ENCODE measurements at places on chromosomes 2 and 18.
A peak's percentile ranks its signal among the peaks of the same experiment; 100 is the strongest.

DNA sequence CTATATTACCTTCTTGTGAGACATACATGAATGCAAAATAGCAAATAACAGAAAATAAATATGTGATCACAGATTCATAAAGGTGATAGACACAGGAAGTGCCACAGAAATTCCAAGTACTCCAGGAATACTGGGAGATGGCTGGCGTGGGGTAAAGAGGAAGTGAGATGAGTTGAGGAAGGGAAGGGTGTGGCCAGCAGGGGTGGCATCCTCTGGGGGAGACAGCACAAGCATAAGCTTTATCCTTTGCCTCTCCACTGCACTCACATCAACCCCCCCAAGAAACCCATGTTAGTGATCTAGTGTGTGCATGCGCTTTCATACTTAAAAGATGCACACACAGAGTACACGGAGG, 94.8 kb upstream of the B3GNT7 start:
- DNase-seq: no peak

DNA sequence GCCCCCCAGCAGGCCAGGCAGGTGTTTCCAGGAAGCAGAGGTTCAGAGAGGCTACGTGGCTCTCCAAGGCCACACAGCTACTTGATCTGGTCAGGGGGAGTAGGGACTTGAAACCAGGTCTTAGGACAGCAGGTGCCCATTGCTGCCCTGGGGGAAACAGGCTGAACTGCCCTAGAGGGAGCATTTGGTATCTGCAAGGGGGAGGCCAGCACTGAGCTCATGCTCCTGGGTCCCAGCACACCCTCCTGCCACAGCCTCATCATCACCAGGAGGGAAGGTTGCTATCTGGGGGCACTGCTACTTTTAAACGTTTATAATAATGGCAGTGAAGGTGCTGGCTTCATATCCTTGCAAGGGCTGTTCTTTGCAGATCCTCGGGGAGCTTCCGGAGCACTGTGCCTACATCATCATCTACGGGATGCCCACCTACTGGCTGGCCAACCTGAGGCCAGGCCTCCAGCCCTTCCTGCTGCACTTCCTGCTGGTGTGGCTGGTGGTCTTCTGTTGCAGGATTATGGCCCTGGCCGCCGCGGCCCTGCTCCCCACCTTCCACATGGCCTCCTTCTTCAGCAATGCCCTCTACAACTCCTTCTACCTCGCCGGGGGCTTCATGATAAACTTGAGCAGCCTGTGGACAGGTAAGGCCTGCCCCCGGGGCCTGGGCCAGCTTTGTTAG, 36.1 kb downstream of the ABCG8 start:
- no peak for DNase-seq

DNA sequence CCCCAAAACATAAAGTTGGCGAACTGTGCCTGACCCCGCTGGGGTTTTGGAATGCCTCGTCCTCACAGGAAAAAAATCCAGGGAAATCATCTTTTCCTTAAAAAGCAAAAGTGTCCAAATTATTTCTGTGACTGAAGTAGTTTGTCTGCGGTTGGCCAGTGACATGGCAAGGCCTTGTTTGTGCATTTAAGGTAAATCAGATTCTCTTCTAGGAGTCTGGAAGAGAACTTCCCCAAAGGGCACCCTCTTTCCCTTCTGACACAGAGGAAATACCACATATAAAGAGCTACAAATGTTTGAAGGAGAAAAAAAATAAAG, 737 bp upstream of the CYB5A start:
- DNase-seq: no peak

DNA sequence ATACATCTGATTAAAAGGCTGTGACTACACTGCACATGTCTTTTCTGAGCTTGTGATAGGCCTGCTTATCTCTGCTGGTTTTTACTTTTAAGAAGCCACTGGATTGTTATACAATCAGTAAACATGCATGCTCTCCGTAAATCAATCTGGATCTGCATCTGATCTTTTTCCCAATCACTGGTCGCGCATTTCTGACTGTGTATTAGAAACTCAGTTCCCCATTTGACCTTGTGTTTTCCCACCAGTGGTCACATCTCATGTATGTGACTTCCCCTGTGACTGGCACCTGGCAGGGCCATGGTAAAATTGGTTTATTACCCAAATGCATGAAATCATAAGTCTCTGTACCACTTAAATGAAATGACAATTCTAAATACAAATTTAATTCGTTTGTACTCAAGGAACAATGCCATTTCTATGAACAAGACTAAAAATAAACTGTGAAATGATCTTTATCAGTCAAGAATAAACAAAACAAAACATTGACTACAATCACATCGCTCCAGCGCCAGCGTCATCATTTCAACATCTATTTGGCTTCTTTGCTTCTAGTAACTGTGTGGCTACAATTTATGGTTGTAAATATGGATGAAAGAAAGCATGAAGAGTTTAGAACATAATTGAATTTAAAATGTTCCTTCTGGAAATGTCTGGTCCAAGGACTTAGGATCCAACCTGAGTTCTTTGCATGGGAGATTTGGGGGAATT, 396.6 kb upstream of the TRIB2 start:
- DNase-seq: no peak

DNA sequence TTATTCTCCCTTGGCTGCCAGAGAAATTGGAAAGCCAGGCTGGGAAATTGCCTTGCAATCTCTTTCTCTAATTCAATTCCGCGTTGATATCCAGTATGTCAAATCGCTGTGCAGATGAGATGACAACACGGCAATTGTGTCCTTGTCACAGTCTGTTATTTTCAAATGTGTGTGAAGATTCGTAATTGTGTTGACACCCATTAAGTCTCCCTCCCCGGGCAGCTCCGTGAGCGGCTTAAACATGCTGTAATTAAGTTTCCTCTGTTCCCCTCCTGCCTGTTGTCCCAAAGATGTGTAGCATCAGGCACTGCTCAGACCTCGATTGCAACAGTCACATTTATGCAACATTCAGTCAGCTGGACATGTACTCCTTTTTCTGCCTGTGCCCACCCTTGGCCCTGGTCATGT, 209.5 kb downstream of the LPIN1 start:
- peak; percentile 51 for DNase-seq

DNA sequence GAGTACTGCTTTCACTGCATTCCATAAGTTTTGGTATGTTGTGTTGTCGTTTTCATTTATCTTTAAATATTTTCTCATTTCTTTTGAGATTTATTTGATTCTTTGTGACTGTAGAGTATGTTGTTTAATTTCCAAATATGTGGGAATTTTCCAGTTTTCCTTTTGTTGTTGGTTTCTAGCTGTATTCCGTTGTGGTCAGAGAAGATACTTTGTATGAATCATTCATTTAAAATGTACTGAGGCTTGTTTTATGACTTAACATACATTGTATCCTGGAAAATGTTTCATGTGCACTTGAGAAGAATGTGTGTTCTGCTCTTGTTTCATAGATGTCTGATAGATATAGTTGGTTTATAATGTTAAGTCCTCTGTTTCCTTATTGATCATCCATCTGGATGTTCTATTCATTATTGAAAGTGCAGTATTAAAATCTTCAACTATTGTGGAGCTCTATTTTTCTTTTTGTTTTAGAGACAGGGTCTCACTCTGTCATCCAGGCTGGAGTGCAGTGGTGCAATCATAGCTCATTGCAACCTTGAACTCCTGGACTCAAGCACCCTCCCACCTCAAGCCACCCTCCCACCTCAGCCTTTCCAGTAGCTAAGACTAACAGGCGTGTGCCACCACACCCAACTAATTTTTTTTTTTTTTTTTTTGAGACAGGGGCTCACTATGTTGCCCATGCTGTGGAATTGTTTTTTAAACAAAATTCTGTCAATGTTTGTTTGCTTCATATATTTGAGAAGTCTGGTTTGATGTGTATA, 96.8 kb downstream of the TAF4B start:
- no peak for DNase-seq

GRCh38 chr18:42635378-42636048, 480.0 kb downstream of the RIT2 start:
- no peak for DNase-seq

GRCh38 chr2:85438201-85439024, 19.9 kb downstream of the SH2D6 start:
- DNase-seq: no peak

- DNase-seq: no peak
Measured at GRCh38 chr18:21289827-21290226, 47.8 kb downstream of the GREB1L start.

DNA sequence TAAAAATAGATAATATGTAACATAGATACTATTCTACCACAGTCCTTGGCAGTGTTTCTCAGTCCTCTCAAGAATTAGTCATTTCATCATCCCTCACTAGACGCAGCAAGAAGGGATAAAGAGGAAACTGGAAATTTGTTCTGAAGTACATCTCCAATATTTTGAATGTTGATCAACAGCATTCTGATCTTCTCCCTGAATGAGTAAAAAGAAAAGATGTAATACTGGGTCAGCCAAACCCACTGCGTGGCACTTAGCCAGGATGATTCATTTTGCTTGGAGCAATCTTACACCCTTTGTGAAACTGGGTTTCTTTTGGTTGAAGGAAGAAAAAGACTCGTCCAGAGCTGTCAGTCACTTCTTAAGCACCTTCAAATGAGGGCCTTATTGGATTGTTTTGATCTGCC, 54.1 kb downstream of the TAF1B start:
- peak; percentile 96 for DNase-seq

DNA sequence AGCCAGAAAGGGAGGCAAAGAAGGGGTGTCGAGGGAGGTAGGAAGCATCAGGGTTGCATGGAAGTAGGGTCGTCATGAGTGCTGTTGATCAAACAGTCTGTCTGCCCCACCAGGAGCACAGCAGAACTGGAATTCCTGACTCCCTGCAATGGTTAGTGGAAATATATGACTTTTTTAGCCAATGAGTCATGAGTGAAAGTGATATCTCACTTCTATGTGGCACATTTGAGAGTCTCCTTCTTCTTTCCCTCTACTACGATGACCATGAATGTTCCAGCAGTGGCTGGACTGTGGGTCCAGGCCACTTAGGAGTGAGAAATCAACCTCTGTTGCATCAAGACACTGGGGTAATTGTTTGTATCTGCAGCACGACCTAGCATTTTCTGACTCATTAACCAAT, 199.5 kb downstream of the TTC32 start:
- DNase-seq: no peak

DNA sequence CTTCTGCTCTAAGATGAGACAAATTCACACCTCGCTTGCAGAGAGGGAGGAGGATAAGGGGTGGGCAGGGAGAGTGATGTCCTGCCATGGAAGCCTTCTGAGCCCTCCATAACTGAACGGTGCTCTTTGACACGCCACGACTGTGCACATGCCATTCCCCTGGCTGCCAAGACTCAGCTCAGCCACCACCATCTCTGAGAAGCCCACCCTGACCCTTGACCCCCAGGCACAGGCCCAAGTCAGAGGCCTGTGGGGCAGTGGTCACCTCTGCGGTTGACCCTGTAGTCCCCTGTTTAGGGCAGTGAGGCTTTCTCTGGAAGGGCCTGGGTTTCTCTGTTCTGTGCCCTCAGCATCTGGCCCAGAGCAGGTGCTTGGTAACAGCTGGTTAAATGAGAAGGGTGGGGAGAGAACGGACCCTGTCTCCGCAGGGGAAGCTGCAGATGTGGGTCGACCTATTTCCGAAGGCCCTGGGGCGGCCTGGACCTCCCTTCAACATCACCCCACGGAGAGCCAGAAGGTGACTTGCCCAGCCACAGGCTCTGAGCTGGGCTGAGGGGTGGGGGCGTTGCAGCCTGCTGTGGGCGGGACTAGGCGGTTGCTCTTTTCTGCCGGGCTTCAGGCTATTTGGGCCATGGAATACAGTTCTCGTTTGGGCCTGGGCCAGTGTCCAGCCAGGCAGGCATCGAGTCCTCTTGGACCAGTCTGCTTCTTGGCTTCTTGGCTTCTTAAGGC, 215.1 kb downstream of the DYSF start:
- no peak for DNase-seq

GRCh38 chr18:27996801-27997272, 180.1 kb downstream of the CDH2 start:
- DNase-seq: no peak

DNA sequence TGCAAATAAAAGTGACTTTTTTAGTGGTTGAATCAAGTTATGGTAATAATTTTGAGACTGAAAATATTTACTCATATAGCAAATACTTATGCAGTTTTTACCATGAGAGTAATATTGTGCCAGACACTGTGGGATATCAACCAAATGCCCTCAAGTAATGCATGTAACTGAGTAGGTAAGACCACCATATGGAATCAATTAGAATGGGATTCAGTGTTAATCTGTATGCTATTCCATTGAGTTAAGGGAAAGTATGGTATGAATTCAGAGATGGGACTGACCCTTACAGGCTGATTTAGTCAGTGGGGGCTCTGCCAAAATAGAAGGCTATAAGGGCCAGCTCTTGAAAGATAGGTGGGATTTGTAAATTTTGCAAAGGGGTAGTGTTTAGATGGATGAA, 131.6 kb downstream of the CCDC85A start:
- no peak for DNase-seq

- no peak for DNase-seq
Measured at GRCh38 chr2:29640360-29640759, 281.0 kb downstream of the ALK start.

All from suppressor macrophage treated with lipopolysaccharide for 4 hours (primary cell).